Neural progenitor cell (in vitro differentiated cells): ENCODE measurements at places on chromosomes 2 and 18. TPM values are rescaled to one million over a fixed set of nuclear protein-coding genes. Genes with fewer than 3 reads are reported as not detected.

DNA sequence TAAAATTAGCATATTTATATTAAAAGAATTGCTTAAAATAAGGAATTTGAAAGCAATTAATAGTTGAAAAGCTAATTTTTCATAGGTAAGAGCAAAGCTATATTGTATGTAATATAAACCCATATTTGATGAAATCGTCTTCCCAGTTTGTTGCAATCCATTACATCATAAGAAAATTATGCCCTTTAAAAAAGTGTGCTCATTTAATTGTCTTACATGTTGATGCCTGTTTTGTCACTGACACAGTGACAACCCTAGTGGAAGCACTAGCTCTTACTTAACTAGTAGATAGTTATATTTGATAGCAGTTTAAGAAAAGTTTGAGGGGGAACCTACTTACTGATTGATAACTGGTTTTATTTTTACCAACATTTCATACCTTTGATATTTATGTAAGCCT is 30.0 kb upstream of the IL18RAP start:
- no peak overlapping the region for H3K4me3 ChIP-seq
- H3K36me3 ChIP-seq = no peaks in the 10 kb centered on the region
- no peaks in the 10 kb centered on the region for H3K27me3 ChIP-seq
- no peak for DNase-seq
- no peak overlapping the region for H3K27ac ChIP-seq

GRCh38 chr2:23602116-23602515 is 217.1 kb downstream of the KLHL29 start:
- no peak overlapping the region for H3K4me3 ChIP-seq
- no peaks in the 10 kb centered on the region for H3K27me3 ChIP-seq
- H3K4me1 ChIP-seq = peaks cover 8% of the 10 kb centered on the region
- no peaks in the 10 kb centered on the region for H3K36me3 ChIP-seq
- no peak for DNase-seq
- H3K27ac ChIP-seq = no peak overlapping the region

DNA sequence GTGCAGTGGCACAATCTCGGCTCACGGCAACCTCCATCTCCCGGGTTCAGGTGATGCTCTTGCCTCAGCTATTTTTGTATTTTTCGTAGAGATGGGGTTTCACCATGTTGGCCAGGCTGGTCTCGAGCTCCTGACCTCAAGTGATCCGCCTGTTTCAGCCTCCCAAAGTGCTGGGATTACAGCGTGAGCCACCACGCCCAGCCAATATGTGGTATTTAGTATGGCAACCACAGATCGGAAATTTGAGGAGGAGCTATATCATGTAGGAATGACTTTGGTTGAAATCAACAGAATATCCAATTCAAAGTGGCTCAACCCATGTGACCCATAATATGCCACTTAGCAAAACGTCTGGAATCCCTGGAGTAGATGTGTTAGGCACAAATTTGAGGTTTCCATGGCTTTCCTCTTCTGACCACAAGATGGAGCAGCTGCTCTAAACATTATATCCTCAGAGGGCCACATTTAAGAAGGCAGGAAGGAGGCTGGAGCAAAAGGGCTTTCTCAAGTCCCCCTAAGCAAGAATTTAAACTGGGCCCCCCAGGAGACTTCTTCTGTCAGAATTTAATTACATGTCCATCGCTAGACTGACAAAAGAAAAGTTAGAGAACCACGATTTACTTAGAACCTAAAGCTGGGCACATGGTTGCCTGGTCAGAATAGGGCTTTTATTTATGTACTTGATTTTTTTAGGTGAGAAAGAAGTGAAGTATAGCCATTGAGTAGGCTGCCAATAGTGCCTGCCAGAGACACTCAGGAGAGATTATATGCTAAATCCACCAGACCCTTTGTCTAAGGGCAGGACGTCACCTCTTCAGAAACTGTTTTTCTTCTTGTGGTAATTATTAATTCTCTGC is 49.6 kb upstream of the ITSN2 start:
- peak; percentile 81 for DNase-seq
- H3K27me3 ChIP-seq = no peaks in the 10 kb centered on the region
- H3K4me1 ChIP-seq = peaks cover 33% of the 10 kb centered on the region
- H3K27ac ChIP-seq = no peak overlapping the region
- H3K36me3 ChIP-seq = no peaks in the 10 kb centered on the region

DNA sequence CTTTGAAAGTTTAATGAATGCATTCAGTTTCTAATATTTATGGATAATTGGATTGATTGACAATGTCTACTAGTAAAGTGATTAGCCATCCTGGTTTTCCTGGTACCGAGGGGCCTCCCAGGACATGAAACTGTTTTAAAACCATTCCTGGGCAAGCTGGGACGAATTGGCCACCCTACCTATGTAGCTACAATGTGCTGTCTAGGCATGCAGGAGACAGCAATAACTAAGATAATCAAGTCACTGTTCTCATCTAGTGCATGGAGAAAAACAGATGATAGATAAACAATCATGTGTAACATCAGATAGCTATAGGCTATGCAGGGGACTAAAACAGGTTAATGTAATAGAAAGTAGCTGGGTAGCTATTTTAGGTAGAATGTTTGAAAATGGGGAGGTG is 67.1 kb downstream of the PMAIP1 start:
- H3K36me3 ChIP-seq = no peaks in the 10 kb centered on the region
- DNase-seq = no peak

DNA sequence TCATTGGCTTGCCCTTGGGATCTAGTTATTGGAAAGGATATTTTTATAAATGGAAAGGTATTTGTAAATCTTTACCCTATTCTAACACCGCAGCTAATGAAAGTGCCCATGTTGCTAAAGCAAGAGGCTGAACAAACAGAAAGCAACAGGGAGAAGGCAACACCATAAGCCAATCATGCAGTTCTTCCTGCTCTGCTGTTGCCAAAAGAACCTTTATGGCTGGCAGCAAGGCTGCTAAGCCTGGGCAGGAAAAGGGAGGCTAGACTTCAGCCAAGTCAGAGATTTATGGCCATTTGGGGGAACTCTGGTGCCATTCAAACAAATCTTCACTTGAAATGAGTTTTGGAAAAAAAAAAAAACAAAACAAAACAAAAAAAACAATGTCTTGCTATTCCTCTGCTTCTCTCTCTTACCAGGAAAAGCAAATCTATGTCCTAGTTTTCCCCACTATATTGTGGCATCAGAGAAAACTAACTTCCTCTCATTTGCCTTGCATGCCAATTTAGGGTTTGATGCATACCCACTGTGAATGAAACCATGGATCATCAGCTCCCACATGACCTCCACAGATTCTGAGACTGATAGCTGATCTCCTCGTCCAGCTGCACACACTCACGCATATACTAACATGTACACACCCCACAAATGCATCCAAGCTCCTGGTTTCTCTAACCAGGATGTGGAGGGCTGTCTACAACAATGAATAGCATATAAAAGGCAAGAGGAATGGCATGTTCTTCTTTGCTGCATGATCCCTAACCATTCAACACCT is 179.3 kb downstream of the C1D start:
- peaks cover 4% of the 10 kb centered on the region for H3K4me1 ChIP-seq
- H3K4me3 ChIP-seq = no peak overlapping the region
- H3K36me3 ChIP-seq = no peaks in the 10 kb centered on the region
- H3K27ac ChIP-seq = no peak overlapping the region

DNA sequence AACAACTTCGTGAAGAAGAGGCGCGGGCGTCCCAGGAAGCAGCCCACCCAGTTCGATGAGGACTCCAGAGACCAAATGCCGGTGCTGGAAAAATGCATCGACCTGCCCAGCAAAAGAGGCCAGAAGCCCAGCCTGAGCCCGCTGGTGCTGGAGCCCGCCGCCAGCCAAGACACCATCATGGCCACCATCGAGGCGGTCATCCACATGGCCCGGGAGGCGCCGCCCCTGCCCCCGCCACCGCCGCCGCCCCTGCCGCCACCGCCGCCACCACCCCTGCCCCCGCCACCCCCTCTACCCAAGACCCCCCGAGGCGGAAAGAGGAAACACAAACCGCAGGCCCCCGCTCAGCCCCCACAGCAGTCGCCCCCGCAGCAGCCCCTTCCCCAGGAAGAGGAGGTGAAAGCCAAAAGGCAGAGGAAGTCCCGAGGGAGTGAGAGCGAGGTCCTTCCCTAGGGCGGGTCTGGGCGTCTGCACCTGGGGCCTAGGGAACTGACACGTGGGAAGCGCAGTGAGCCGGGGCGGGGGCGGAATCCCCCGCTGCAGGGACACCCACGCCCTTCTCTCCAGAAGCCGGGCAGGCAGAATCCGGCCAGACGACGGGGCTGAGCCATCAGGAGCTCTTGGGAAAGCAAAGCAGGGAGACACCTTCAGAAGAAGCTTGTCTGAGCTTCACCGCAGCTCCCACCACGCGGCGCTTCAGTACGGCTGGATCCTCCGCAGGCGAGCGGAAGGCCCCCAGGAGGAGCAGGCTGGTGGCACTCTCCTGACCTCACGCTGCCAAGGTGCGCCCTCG is 382.8 kb downstream of the SETBP1 start:
- no peaks in the 10 kb centered on the region for H3K36me3 ChIP-seq
- H3K4me1 ChIP-seq = peaks cover 16% of the 10 kb centered on the region
- DNase-seq = no peak

- no peaks in the 10 kb centered on the region for H3K27me3 ChIP-seq
- peaks cover 25% of the 10 kb centered on the region for H3K4me1 ChIP-seq
- H3K36me3 ChIP-seq = no peaks in the 10 kb centered on the region
- H3K27ac ChIP-seq = no peak overlapping the region
- H3K4me3 ChIP-seq = no peak overlapping the region
Observed at GRCh38 chr2:216302981-216303676, 69.2 kb downstream of the MARCHF4 start.

- H3K36me3 ChIP-seq = no peaks in the 10 kb centered on the region
- no peak overlapping the region for H3K4me3 ChIP-seq
- DNase-seq = no peak
Observed at GRCh38 chr18:79628416-79629248, 51.0 kb upstream of the CTDP1 start.

DNA sequence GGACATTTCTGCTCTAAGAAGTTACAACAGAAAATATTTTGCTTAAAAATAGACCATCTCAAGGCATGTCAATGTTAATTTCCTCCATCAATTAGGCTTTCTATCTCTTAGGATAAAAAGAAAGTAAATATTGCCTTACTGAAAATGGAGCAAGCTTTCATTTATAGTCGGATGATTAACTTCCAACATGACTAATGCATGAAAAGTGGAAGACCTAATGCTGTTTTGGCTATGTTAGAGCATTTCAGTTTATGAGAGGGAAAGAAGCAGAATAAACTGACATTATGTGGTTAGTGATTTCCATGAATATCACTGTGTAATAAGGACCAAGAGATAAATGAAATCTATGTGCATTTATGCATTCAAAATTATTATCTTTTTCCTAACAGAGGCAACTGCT is 475.2 kb upstream of the UBE2E3 start:
- no peaks in the 10 kb centered on the region for H3K4me1 ChIP-seq
- H3K36me3 ChIP-seq = no peaks in the 10 kb centered on the region
- no peaks in the 10 kb centered on the region for H3K27me3 ChIP-seq
- H3K27ac ChIP-seq = no peak overlapping the region

DNA sequence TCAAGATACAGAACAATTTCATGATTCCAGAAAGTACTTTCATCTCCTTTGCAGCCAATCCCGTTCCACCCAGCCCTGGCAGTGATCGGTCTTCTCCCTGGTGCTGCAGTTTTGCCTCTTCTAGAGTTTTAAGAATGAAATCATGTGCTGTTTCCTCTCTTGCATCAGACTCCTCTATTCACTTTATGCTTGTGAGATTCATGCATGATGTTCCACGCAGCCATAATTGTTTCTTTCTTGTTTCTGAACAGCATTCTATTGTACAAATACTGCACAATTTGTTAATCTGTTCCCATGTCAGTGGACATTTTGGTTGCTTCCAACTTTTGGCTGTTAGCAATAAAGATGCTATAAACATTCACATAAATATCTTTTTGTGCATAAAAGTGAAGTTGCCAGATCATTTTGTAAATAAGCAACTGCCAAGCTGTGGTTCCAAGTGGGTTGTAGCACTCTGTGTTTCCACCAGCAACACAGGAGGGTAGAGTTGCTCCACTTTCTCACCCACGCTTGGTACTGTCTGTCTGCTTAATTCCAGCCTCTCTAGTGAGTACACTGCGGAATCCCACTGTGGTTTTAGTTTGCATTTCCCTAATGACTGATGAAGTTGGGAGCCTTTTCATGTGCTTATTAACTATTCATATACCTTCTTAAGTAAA is 104.5 kb downstream of the TWIST2 start:
- H3K36me3 ChIP-seq = no peaks in the 10 kb centered on the region
- H3K27ac ChIP-seq = no peak overlapping the region
- DNase-seq = no peak
- H3K27me3 ChIP-seq = no peaks in the 10 kb centered on the region
- H3K4me1 ChIP-seq = no peaks in the 10 kb centered on the region

DNA sequence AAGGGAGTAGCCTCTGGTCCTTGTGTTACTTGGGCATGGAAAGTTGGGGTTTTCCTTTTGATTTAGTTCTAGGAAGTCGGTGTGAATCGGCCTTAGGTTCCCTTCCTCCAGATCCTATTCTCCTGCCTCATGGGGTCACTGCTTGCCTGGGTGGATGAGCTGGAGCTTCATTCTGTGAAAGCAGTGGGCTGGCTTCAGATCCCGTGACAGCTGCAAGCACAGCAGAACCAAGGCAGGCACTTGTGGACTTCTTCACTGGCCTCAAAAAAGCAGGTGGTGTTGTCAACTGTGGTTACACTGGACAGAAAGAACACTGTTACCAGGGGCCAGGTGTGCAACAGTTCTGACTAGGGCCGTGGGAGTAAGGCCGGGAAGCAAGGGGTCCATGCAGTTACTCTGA is 243.4 kb downstream of the LDLRAD4 start:
- no peaks in the 10 kb centered on the region for H3K36me3 ChIP-seq
- no peaks in the 10 kb centered on the region for H3K27me3 ChIP-seq
- no peak for DNase-seq
- H3K4me3 ChIP-seq = no peak overlapping the region

DNA sequence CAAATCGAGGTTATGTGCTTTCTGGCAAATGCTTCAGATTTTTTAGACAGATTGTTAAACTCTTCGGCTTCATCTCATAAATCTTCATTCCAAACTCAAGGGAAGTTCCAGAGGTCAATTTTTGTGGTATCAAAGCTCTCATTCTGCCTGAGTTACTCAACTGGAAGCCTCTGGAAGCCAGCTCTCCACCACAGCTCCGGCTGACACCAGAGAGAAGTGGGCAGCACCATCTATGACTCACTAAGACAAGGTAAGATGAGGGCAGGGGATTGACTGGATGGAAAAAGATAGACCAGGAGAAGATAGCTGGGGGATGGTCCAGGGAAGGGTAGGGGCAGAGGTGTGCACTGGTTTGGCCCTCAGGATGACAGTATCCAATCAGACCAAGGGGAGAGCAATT is 137.3 kb upstream of the HNRNPA3 start:
- H3K27ac ChIP-seq = no peak overlapping the region
- DNase-seq = no peak
- H3K27me3 ChIP-seq = no peaks in the 10 kb centered on the region
- no peak overlapping the region for H3K4me3 ChIP-seq
- no peaks in the 10 kb centered on the region for H3K36me3 ChIP-seq

GAREM1 gene
- total RNA-seq = 5.1 and 6.2 TPM in 2 replicates

SRD5A2 gene
- not detected in 2 replicates for total RNA-seq

SF3B6 gene
- total RNA-seq = 186 and 329 TPM in 2 replicates

RND3 gene
- 4.0 and 6.4 TPM in 2 replicates for total RNA-seq

SNRPD1 gene
- 123 and 128 TPM in 2 replicates for total RNA-seq

KCNK3 gene
- total RNA-seq = not detected in 2 replicates

MYO7B gene
- total RNA-seq = 0.03 TPM in 1 of 2 replicates, not detected in the other
